HuH-7.5 (cell line): ENCODE measurements at places on chromosomes 13 and 19.

GRCh38 chr19:43524922-43525835 lies 1.8 kb downstream of the ETHE1 start:
- peak; percentile 76 for DNase-seq

DNA sequence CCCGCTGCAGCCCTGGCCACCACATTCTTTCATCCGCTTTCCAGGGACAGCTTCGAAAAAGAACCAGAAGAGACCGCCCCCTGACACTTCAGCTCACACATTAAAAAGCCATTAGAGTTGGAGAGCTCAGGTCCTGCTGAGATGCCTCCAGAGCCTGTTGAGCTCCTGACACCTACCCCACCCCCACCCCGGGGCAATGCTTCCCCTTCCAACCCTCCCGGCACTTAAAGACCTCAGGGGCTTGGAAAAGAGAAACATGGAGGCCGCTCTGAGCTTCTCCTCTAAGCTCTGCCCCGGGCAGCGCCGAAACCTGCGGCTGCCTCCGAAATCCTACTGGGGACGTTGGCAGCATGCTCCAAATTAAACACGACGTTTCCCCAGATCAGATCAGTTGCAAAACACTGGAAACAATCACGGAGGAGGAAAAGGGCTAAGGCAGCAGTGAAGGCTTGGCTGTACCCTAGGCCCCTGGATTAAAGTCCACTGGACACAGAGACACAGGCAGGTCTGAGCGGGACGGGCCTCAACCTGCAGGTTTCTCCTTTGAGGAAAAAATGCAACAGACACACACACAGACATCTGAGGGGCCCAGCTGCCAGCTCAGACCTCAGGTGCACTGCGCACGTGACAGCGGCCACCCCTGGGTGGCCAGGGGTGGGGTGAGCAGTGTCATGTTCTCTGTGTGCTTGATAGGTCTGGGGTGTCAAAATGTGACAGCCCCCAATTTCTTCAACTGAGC lies 9.6 kb downstream of the SH3GL1 start:
- no peak for DNase-seq

- no peak for DNase-seq
These were observed 29.4 kb downstream of the DIAPH3 start for GRCh38 chr13:60134376-60134775.

GRCh38 chr13:43370842-43371241 lies 347.5 kb downstream of the DNAJC15 start:
- no peak for DNase-seq

DNA sequence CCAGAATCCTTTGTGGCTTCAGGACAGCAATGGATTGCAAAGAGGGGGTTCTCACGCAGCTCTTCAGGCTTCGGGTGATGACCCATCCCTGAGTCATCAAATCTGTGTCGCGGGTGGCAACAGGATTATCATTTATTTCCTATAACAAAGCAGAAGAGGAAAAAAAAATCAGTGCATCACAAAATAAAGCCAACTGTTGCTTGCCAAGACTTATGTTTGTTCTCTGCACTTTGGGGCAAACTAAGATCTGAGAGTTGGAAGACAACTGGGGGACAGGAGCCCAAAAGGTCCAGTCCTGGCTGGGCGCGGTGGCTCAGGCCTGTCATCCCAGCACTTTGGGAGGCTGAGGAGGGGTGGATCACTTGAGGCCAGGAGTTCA lies 6.4 kb downstream of the GNA15 start:
- DNase-seq = no peak

DNA sequence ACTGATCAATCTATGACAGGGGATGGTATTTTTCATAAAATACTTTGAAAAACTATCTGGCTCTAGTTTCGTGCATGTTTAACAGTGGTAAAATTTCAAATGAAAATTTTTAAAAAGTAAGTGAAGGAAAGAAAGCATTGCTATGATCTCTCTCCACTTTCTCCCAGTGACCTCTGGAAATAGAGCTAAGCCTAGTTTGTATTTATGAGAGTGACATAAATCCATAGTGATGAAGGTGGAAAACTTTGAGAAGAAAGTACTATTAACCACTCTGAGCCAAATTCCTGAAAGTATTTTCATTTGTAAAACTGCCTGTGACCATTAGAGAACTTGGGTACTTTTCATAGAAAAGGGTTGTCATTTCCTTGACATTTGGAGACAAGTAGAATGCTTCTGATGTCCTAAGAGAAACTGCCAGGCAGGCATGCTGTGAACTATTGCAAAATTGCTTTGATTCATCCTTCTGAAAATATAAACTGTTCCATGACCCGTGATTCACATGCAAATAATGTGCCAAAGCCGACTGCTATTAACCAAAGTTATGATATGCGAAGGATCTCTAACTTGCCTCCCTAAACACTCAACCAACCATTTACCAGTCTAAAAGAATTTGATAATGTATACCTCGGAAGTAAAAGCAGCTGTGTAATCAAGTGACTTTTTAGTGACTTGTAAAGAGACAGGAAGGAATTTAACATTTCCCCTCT lies 133.2 kb downstream of the VWA8 start:
- no peak for DNase-seq

DNA sequence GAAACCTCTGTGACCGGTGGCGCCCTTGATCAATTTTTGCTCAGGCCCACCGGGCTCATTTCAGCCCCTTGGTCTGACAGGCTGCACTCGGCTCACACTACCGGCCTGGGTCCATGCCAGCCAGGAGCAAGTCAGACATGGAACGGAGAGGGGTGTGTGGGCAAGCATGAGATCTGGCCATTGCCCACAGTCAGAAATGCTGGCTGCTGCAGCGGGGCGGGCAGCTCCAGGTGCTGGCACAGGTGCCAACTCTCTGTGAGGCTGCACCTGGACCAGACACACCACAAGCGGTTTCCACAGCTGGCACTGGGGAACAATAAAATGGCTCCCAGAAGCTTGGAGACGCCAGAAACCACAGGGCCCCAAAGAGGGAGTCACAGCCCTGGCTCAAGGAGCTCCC lies 43.6 kb upstream of the LPAR6 start:
- DNase-seq = no peak

GRCh38 chr19:32350987-32351348 lies 5.6 kb downstream of the ZNF507 start:
- no peak for DNase-seq

DNA sequence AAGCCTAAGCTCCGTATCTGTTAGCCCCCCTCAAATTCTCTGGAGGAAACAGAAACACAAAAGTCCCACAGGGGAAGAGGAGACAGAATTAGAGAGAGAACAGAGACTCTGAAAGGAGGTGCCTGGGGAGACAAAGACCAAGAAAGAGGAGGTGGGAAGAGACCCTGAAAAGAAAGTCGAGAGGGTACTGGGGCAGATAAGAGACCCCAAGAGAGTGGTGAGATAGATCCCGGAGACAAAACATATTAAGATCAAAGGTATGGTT lies 915 bp upstream of the GRWD1 start:
- DNase-seq = no peak

- DNase-seq = no peak
These were observed 85.3 kb downstream of the RAB20 start for GRCh38 chr13:110476220-110476617.

DNA sequence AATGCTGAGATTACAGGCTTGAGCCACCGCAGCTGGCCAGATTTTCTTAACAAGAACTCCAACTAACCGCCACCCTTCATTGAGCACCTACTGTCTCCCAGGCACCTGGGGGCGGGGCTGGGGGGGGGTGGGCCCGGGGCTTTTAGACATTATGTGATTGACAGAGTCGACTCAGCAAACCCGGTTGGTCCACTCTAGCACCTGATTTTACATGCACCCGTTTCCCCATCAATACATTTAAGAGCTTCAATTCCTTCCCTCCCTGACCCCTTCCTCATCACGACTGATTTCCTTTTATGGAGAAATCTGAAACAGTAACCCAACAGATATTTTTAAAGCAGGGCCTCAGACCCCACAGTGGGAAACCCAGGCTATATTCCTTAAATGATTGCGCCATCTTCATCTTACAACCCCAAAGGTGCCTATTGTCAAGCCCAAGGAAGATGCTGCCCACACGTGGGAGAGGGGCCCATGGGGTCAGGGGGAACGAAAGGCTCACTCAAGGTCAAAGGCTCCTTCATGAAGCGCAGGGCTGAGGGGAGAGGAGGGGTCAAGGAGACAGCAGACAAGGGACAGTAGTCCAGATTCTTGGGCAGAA lies 1.8 kb downstream of the INSR start:
- DNase-seq = no peak

- peak; percentile 49 for DNase-seq
These were observed at the start of gene ZNF585A for GRCh38 chr19:37172368-37173366. Gene ZNF585A (minus strand): TSS chr19:37172695. CDS start chr19:37169910, 2,785 bp downstream.

- DNase-seq = no peak
These were observed 3.1 kb upstream of the UQCRFS1 start for GRCh38 chr19:29216021-29216420.

DNA sequence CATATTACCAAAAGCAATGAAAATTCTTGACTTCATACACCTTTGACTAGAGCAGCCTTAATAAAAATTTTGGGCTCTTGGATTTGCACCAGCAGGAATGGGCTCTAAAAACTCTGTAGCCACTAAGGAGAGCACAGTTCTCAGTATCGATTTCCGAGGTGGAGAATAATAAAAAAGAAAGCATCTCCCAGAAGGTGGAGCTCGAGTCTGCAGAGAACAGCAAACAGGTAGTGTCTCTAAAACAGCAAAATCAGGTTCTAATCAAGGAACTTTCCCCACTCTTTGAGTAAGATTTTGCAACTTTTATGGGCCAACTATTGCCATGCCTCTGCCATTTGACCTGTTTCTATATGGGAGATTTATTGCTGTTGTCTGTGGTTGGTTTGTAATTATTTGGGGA lies 258.7 kb upstream of the GPC6 start:
- no peak for DNase-seq

- no peak for DNase-seq
These were observed 35.3 kb downstream of the FPR3 start for GRCh38 chr19:51830274-51830673.

GRCh38 chr19:4493929-4494690 lies 22.0 kb downstream of the HDGFL2 start:
- no peak for DNase-seq

- no peak for DNase-seq
These were observed 11.2 kb downstream of the SLC1A5 start for GRCh38 chr19:46776927-46777911.

GRCh38 chr19:50255115-50255514 lies 51.7 kb downstream of the MYH14 start:
- DNase-seq = no peak

DNA sequence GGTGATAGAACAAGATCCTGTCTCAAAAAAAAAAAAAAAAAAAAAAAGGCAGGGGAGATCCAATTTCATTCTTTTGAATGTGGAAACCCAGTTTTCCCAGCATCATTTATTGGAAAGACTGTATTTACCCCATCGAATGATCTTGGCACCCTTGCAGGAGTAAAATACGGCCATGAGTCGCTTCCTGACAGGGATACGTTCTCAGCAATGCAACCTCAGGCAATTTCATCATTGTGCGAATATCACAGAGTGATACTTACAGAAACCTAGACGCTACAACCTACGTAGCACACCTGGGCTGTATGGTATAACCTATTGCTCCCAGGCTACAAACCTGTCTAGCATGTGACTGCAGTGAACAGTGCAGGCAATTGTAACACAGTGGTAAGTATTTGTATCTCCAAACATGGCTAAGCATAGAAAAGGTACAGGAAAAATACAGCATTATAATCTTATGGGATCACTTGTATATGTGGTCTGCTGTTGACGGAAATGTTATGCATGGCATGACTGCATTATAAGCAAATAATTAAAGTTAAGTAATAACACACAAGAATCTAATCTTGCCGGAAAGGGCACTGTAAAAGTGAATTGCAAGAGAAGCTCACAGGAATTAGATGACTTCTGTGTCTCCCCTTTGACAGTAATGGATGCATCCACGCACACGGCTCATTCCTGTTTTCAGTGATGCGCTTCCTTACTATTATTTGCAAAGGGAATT lies 24.1 kb downstream of the RFX2 start:
- no peak for DNase-seq

GRCh38 chr19:14031719-14032480 lies at the start of gene IL27RA:
Gene IL27RA (plus strand): TSS chr19:14031762. CDS start chr19:14031873, 111 bp downstream.
- DNase-seq = peak; percentile 80

GRCh38 chr13:78012046-78012445 lies 93.4 kb upstream of the EDNRB start:
- DNase-seq = no peak

- no peak for DNase-seq
These were observed 5.8 kb downstream of the ACSBG2 start for GRCh38 chr19:6141217-6141616.

DNA sequence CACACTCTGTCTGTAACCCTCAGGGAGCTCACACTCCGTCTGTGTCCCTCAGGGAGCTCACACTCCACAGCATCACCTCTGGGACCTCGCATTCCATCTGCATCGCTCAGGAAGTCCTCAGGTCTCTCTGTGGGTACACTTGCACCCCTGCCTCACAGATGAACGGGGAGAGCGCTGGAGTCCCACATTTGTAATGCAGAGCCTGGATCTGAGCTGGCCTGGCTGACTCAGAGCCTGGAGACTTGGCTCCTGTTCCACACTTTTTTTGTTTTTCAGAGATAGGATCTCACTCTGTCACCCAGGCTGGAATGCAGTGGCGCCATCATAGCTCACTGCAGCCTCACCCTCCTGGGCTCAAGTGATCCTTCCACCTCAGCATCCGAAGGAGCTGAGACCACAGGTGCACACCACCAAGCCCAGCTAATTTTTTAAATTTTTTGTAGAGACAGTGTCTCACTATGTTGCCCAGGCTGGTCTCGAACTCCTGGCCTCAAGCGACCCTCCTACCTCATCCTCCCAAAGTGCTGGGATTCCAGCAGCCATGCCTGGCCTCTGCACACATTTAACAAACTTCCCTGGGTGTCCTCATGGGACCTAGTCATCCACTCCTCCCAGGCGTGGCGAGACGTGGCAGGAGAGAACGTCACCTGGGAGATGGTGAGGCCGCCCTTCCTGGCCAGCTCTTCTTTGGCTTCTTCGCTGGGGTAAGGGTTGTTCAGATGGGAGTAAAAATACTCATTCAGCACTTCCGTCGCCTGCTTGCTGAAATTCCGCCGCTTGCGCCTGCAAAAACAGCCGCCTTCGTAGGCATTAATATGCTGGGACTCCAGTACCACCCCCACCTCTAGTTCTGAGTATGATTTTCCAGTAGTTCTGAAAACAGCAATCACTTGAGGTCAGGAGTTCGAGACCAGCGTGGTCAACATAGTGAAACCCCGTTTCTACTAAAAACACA lies 31.0 kb downstream of the CILP2 start:
- DNase-seq = no peak

DNA sequence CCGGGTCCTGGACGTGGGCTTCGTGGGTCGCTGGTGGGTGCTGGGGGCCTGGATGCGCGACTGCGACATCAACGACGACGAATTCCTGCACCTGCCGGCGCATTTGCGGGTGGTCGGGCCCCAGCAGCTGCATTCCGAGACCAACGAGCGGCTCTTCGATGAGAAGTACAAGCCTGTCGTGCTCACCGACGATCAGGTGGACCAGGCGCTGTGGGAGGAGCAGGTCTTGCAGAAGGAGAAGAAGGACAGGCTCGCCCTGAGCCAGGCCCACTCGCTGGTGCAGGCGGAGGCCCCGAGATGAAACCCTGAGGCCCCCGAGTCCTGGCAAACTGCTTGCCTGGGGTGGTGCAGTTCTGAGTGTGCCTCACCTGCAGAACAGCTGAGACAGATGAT lies 787 bp downstream of the TIMM29 start:
- no peak for DNase-seq
